ENCODE measurements at places on chromosomes 6 and 20.
A peak's percentile ranks its signal among the peaks of the same experiment; 100 is the strongest.

GRCh38 chr20:39878809-39879208, 810.2 kb downstream of the MAFB start:
- no peak for DNase-seq

GRCh38 chr20:25592135-25592852, 7.0 kb upstream of the NINL start:
- no peak for DNase-seq

DNA sequence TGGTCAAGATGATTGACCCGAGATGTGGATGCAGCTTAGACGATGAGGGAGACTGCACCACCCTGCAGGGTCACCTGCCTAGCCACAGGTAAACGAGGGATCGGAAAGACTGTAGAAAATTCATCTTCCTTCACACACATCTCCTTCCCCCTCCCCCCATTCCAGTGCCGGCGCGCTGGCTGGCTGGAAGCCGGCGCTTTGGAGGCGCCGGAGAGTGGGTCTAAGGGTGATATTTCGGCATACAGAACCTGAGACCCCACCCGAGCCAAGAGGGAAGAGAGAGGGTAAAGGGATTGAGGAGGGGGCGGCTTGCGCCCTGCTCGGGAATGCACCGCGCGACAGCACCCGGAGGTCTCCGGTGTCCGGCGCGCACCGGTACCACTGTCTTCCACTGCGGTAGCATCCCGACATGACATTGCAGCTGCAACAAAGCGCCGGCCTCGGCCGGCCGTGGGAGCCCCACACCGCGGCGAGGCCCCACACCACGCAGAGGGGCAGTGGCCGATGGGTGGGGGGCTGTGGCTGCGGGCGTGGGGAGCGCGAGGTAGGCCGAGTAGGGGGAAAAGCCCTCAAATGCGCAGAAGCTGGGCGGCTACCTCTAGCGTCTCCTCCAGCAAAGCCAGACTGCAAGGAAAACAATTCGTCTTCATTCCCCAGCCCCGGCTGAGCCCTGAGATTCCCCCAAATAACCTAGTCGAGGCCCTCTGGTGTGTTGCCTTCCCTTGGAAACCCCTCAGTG, 984 bp downstream of the TNFRSF21 start:
- DNase-seq, result no peak

- DNase-seq, result no peak
Observed at GRCh38 chr6:74805916-74806696, 399.7 kb downstream of the COL12A1 start.

DNA sequence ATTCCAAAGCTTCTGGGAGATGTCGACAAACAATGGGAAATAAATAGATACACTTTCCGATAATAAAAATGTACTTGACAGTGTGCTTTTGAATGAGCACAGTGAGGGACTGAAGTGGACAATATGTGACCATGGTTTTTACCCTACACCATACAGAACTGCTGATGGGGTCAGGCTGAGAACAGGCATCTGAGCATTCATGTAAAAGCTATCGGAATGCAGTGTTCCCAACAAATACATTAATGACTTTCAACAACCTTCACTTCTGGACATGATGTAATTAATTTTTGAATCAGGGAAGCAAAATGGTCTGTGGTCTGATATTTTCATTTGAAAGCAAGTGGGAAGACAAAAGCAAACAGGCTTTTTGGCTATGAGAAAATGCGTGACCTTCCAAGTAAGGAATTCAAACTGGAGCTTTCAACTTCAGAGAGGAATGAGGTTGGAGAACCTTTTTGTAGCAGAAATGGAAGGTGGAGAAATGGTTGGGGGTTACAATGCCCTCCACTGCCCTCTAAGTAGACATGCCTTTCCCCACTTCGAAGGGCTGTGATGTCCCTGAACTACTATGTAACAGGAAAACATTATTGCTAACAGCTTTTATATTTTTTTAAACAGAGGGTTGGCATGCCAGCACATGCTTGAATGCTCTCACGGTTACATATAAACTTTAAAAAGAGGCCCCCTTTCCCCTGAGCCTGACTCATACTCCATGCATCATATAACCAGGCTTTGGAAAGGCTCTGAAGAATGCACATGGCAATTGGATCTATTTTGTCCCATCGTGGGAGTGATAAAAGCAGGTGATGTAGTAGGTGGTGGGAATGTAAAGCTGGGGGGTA, 203.5 kb upstream of the CITED2 start:
- DNase-seq, result no peak

DNA sequence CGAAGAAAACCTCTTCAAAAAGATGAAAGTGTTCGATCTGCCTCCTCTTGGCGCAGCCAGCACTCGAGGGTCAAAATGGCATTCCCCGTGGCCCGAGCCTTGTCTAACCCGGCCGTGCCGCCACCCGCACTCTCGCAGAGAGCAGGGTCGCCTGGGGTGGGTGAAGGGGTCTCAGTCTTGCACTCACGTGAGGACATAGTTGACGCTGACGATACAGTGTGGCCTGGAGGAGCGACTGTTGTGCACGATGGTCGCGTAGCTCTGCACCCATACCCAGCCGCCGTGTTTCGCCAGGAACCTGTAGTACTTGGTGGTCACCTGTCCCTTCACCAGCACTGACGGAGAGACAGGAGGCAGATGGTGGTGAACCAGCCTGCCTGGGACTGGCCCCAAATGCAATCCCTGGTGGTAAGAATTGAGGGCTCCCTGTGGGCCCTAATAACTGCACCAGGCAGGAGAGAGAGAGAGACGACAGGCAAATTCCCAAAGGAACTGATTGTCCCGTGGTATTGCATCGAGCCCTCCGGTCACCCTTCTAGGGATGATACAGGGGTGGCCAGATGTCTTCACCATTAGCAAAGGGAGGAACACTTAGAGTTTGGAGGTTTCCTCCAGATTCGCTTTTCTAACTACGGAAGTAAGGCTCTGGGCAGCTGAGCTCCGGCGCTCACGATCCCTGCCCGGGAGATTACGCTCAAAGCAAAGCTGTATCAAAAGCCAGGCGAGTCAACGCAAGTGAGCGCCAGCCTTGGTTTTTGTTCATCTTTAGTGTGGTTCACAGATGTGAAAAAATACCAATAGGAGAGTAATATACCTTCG, 17.4 kb downstream of the SIM1 start:
- DNase-seq, result no peak

DNA sequence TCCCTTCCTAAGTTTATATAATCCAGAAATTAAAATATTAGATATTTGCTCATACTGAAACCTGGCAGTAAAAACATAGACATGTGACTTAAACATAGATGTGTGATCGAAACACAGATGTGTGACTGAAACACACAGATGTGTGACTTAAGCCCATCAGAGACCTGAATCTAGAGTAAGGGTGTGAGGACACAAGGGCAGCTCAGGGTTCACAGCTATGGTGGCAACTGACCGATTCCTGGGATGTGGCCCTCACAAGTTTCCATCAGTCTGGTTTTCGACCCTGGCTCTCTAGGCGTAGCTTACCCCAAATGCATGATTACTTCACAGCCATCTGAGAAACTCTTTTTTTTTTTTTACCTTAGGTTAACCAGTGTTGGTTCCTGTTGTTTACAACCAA, 137.0 kb downstream of the NRN1 start:
- DNase-seq, result peak; percentile 27

DNA sequence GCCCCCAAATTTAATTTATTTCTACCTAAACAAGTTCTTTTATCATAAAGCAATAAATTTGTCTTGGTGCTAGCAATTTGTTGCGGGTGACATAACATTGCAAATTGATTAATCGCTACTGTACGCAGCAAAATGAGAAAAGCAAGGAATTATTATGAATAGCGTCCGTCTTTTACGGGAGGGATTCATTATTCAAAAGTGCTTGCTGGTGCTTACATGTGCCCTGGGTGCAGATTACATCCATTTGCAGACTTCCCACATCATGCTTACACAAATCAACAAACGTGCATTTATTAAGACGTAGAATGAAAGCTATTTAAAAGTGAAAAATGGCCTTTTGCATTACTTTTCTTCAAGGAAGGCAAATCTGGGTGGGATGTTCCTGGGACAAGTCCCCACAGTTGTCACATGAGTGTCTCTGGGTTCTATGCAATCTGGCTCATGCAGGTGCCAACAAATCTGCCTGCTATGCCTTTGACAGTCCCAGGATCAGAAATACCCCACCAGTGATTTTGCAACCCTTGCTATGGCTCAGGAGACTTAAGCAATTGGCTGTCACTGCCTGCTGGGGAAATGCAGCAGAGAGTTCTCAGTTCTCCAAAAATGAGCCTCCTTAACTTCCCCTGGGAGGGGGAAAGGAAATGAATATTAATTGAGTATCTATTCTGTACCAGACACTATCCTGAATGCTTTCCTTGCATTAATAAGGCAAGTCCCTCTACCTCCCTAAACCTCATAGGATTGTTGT, 30.1 kb upstream of the MAFB start:
- DNase-seq, result no peak

- DNase-seq, result no peak
Observed at GRCh38 chr6:136039185-136039584, 187.7 kb downstream of the PDE7B start.

GRCh38 chr20:21702553-21703470, 2.7 kb upstream of the PAX1 start:
- no peak for DNase-seq

DNA sequence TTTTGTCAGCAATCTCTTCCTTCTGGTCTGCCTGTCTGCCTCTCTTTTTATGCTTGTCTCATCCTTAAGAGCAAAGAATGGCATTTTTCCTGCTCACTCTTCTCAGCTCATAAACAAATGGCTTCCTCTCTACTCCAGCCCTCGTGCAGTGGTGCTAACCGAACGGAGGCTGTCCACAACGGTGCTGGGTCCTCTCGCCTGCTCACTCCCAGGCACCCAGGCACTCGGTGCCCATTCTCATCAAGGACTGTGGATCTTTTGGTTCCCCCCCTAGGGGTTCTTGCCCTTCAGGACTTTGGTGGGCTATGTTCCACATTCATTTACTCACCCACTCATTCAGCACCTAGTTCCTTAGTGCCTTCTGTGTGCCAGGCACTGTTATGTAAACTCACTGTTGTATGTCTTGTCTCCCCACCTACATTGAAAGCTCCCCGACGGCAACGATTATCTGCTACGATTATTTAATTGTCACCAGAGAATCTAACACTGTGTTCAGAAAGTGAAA, 113.9 kb downstream of the FYN start:
- DNase-seq, result no peak

GRCh38 chr6:163897030-163897429, 482.5 kb downstream of the QKI start:
- no peak for DNase-seq

- DNase-seq, result no peak
Observed at GRCh38 chr20:16313917-16314316, 259.3 kb downstream of the KIF16B start.

DNA sequence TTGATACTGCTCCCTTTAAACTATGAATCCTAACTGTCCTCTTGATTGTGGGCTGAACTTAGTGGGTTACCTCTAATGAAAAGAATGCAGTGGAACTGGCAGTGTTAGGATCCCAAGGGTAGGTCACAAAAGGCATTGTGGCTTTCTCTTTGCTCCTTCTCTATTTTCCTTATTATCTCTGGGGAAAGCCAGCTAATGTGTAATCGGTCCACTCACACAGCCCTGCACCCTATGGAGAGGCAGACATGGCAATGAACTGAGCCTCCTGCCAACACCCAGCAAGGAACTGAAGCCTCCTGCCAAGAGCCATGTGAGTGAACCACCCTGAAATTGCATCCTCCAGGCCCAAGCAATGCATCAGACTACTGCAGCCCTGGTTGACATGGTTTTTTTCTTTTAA, 24.6 kb upstream of the ZNF133 start:
- DNase-seq, result no peak

GRCh38 chr6:169288591-169288990, 34.9 kb upstream of the THBS2 start:
- DNase-seq, result no peak

DNA sequence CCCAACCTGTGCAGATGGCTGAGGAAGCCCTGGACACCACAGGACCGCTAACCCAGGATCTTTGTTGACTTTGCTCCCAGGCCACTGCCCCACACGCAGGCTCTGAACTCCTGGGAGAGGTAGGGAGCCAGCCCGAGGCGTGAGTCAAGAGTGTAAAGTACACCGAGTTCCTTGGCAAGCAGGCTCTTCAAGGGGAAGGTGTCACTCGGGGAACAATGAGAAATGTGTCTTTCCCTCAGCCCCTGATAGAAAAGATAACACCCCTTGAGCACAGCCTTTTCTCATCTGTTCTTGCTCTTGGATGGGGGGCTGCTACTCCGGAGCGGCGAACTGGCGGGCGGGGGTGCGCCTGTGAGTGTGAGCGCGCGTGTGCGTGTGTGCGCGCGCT, 472 bp upstream of the EDN3 start:
- no peak for DNase-seq

DNA sequence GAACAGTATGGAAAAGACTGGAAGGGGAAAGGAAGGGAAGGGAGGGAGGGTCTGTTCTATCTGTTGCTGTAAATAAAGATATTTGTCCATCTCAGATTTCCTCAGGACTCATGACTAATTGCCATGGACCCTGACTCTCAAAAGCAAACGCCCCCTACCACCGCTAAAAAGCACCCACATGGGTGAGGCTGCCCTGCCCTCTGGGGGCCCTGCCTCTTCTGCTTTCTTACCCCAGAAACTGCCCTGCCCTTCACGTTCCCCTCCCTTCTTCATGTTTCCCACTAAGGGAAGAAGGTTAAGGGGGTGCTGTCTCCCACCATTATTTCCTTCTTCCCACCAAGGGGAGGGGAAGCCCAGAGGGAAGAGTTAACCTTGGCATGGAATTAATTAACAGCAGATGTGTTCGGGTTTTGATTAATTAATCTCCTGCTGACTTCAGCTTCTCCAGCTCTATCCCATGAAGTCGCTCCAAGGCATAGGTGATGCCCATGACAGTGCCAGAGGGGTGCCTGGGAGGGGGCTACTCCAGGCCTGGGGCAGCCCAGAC, 16.0 kb downstream of the MDFI start:
- DNase-seq, result no peak

DNA sequence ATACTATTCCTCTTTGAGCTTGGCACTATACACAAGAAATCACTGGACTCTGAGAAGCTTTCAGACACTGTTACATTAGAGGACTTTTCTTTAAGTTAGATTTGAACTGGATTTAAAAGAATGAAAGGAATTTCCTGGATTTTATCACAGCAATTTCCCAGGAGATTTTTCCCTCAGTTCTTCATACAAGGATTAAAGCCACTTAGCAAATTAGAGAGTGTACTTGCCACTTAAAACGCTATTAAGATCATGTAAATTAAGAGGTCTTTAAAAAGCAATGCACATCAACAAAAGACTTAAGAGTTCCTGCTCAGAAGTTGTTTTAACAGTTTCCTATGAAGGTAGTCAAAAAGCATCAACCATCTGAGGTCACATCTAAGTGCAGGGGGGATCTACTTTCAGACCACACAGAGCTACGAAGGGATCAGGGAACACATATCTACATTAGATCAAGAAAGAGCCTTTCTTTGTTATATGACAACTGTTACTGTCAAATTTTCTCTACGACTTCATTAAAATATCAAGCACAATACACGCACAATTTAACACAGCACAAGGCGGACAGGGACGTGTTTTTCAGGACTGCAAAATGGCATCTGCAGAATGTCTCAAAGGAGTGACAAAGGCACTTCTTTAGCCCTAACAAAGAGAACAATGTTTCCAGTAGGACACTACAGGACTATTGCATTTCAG, 65.8 kb downstream of the EPB41L2 start:
- no peak for DNase-seq

- DNase-seq, result no peak
Observed at GRCh38 chr6:56814308-56814707, 140.6 kb upstream of the BEND6 start.

- no peak for DNase-seq
Observed at GRCh38 chr6:12479881-12480280, 189.7 kb downstream of the EDN1 start.

All from vagina (tissue), 2 donors.